ENCODE measurements at places on chromosomes 2 and 18.

- DNase-seq = no peak
These were observed 14.8 kb upstream of the CLASP1 start for GRCh38 chr2:121664086-121664485.

DNA sequence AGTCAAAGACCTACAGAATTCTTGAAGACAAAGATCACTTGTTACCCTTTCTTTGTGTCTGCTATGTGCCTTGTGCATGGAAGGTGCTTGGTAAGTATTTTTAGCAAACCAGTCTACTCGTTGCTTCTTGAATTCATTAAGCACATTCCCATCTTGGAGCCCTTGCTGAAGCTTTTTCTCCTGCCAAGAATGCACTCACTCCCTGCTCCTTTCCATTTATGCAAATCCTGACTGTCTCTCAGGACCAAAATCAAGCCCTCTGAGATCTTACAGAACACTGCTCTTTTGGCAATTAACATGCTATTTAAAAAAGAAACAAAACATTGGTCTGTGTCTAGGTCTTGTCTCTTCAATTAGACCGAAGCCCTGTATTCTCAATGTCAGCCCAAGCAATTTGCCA is 75.8 kb downstream of the CLHC1 start:
- DNase-seq = no peak

DNA sequence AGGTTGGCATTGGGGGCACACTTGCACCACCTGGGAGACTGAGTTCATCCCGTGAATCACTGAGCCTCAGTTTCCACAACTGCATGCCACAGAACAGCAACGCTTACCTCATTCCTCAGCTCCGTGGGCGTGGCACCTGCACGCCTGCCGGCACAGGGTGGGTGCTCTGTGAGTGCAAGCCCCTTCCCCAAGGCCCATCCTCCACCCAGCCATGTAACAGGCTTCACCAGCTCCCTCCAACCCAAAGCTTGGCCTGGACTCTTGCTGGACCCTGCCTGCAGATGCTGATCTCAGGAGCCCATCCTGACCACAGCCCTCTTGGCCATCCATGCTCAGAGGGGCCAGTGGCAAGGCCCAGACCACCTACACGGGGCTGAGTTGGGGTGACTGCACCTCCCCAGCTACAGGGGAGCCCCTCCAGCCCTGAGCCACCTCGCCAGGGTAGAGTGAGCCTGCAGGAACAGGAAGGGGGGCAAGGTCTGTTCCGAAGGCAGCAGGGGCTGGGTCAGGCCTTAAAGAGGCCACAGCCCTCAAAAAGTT is 1.8 kb downstream of the PRLH start:
- DNase-seq = no peak

GRCh38 chr2:71348302-71348701 is 16.7 kb downstream of the ZNF638 start:
- DNase-seq = no peak

DNA sequence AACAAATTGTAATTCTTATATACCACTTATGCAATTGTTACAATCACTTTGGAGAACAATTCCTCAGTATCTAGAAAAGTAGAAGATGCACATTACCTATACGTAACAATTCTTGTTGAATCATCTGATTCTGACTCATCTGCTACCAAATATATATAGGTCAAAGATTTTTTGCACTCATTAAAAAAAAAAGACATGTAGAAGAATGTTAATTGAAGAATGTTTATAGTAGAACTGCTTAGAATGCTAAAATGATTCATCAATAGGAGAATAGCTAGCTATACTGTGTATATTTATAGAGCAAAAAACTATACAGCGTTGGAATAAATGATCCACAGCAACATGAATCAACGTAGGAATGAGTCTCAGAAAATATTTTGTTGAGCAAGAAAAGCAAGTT is 29.5 kb upstream of the STAT1 start:
- DNase-seq = no peak

DNA sequence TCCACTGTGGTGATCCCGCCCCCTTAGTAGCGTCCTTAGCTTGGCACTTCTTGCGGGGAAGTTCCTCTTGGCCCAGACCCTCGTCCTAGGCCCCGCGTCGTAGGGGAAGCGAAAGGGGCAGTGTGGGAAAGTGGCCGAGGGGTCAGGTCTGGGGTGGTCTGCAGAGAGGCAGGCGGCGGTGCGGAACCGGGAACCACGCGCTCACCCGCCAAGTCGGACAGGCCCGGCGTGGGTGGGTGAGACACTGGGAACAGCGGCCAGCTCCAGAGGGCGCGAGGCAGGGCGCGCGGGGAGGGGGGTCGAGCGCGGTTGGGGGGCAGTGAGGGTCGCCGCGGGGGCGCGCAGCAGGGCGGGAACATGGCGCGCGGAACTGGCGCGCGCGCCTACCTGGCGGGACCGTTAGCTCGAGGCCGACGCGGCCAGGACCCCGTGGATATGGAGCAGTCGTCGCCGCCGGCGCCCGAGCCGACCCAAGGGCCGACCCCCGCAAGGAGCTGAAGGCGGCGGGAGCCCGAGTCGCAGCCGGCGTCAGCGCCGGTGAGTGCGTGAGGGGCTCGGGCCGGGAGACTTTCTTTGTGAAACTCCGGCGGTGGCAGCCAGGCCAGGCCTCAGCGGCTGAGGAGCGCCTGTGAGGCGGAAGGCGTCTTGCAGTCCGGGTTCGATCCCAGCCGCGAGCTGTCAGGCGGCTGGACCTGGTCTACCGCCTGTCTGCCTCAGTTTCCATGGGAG is 2896.7 kb upstream of the TEKT4 start:
- no peak for DNase-seq

GRCh38 chr2:182300608-182301007 is 126.2 kb downstream of the PDE1A start:
- no peak for DNase-seq

GRCh38 chr18:58364876-58365528 is 263.9 kb downstream of the ALPK2 start:
- no peak for DNase-seq

GRCh38 chr2:74221604-74222299 is 23.3 kb downstream of the MTHFD2 start:
- DNase-seq = no peak

DNA sequence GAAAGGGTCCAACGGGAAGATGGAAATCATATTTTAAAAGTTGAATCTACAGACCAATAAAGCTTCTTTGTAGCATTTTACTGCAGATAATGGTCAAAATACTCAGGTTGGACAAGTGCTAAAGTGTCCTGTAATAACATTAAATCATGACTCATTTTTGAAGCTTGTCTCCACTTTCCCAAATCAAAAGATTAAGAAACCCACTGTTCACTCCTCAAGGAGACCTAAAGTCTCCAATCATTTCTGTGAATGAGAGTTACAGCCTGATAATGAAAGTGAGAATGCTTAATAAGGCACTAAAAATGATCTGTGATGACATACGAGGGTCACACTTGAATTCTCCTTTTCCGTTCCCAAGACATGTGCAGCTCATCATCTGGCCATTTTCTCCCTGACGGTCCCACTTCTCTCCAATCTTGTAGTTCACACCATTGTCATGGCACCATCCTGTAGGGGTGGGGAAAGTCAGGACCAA is 53.4 kb downstream of the ATIC start:
- no peak for DNase-seq

- no peak for DNase-seq
These were observed 113.5 kb downstream of the CCDC178 start for GRCh38 chr18:33326975-33327374.

DNA sequence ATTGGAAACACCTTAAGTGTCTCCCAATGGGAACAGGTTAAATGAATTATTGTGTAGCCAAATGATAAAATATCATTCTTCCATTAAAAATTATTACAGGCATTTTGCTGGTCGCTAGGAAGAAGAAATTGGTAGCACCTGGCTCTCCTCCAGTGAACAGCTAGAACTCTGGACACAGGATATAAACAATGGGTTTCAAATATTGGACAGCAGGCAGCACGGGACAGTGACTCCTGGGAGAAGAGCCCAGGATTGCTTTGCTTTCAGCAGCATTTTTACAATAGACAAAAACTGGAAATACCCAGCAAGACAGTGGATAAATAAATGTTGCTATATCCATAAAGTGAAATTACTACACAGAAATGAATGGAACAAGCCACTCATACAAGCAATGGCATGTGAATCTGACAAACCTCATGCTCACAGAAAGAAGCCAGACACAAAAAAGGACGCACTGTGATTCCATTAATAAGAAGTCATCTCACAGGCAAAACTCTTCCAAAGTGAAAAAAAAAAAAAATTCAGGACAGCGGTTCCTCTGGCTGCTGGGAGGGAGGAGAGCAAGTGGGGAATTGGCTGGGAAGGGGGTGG is 50.5 kb downstream of the LAMA1 start:
- no peak for DNase-seq

DNA sequence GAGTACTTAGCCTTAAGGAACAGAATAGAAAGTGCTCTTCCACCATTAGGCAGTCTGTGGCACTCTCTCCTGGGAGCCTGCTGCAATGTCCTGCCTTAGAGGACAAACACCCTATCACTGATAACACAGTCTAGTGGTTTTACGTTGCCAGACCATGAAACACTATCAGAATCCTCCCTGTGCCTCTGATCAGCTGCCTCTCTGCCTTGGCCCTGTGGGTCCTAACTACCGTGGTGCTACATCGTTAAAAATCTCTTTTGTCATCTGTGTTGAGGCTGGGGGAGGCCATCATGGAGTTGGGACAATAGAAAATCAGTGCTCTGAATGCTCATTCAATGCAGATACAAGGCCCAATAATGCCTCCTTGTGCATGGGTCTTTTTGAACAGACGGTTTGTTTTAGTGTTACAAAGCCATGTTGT is 11.9 kb upstream of the APCDD1 start:
- DNase-seq = no peak

- DNase-seq = no peak
These were observed 4.7 kb downstream of the CTDP1 start for GRCh38 chr18:79684283-79684631.

Measured in stimulated activated CD8-positive, alpha-beta memory T cell treated with anti-CD3 and anti-CD28 coated beads, Interleukin-15, amount 100 ng/mL, for 4 hours (primary cell).